ENCODE measurements at places on chromosomes 16 and 17.
A peak's percentile ranks its signal among the peaks of the same experiment; 100 is the strongest.

DNA sequence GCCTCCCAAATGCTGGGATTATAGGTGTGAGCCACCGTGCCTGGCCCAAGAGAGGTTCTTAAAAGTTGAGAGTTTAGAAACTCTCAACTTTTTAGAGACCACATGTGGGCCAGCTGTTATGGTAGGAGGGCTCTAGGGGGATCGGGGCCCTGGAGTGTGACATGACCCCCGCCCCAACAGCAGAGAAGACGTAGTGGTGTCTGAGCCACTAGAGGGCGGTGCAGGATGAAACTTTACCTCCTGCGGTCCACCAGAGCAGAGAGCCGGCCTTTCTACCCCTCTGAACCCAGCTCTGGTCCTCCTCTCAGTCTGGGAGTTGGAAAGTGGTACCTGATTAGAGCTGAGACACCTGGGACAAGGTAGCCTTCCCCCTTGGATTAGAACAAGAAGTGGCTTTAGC lies 7.4 kb downstream of the CDK5RAP3 start:
- DNase-seq = peak; percentile 35

DNA sequence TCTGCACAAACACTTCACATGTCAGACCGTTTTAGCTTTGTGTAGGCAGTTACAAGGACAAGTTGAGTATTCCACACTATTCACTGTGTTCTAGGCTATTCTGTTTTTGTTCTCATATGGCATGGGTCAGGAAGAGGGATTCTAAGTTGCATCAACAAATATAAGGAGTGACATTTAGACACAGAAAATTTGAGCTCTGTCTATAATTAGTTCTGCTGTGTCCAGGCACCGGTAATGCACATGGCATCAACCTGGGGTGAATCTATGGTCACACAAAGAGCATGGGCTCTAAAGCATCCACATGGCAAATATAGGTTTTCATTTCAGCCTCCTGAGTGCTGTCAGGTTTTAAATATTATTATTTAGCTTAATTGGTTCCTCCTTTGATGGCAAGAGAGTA lies 130.4 kb upstream of the PMFBP1 start:
- DNase-seq = no peak

DNA sequence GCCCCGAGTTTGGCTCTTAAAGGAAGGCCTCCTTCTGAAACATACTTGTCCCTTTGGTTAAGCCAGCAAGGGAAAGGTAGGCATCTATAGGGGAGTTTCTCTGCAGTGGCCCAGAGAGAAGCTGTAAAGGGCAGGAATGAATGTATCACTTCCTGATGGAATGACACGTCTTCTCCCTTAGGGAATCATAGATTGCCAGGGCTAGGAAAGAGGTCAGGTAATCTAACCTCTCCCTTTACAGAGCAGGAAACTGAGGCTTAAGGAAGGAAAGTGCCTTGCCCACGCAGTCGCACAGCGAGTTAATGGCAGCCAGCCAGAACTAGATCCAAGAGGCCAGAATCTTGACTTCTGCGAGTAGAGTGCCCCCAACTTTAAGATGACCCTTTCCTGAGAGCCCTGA lies 66.1 kb downstream of the NEUROD2 start:
- DNase-seq = no peak

- no peak for DNase-seq
Measured at GRCh38 chr17:76160896-76161528, 20.0 kb upstream of the FOXJ1 start.

- no peak for DNase-seq
Measured at GRCh38 chr16:72480911-72481310, 309.0 kb upstream of the PMFBP1 start.

- DNase-seq = no peak
Measured at GRCh38 chr16:70691223-70692129, 5.6 kb upstream of the MTSS2 start.

DNA sequence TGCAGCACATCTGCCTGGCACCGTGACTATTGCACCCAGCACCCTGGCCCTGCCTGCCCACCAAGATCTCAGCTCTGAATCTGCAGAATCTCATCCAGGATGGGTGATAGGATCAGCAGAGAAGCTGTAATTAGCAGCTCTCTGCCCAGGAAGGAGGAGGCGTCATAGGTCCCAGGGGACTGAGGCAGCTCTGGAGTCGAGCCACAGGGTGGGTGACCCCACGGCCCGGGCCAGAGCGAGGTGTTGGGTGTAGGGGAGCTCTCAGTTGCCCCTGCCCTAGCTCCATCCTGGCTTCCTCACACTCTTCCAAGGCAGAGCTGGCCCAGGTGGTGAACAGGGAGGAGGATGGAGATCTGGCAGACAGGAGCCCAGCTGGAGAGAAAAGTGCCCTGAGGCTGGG lies 18.2 kb upstream of the FAM83G start:
- no peak for DNase-seq

GRCh38 chr16:64745258-64745930 lies 376.5 kb downstream of the CDH11 start:
- no peak for DNase-seq

DNA sequence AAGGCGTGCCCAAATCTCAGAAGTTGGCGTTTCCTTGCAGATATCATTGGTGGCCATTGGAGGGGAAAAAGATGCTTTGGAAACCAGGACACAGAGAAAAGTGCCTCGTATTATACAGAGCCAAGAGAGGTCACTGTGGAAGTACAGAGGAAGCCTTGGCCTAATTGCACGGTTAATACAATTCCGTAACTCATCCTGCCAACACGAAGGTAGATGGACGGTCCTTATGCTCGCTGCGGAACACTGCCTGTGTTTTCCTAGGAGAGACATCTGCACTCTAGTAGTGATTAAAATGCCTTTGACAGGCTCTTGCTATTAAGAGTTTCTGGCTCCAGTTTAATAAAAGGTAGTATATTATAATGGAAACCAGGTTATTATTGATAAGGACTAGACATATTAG lies 536.4 kb downstream of the WWOX start:
- no peak for DNase-seq

Measured in NCI-H524 treated with DMSO at 0.1 percent for 48 hours (cell line).